Panc1 (cell line): ENCODE measurements at places on chromosomes 11 and 22.

GRCh38 chr22:43624144-43624998 is 187.7 kb downstream of the EFCAB6 start:
- DNase-seq, result peak; percentile 18

- DNase-seq, result no peak
Measured at GRCh38 chr11:63888170-63889086, 28.5 kb downstream of the RCOR2 start.

- DNase-seq, result no peak
Measured at GRCh38 chr22:47884775-47885174, 1122.3 kb downstream of the TBC1D22A start.

- DNase-seq, result no peak
Measured at GRCh38 chr11:13160346-13160745, 117.2 kb upstream of the BMAL1 start.

DNA sequence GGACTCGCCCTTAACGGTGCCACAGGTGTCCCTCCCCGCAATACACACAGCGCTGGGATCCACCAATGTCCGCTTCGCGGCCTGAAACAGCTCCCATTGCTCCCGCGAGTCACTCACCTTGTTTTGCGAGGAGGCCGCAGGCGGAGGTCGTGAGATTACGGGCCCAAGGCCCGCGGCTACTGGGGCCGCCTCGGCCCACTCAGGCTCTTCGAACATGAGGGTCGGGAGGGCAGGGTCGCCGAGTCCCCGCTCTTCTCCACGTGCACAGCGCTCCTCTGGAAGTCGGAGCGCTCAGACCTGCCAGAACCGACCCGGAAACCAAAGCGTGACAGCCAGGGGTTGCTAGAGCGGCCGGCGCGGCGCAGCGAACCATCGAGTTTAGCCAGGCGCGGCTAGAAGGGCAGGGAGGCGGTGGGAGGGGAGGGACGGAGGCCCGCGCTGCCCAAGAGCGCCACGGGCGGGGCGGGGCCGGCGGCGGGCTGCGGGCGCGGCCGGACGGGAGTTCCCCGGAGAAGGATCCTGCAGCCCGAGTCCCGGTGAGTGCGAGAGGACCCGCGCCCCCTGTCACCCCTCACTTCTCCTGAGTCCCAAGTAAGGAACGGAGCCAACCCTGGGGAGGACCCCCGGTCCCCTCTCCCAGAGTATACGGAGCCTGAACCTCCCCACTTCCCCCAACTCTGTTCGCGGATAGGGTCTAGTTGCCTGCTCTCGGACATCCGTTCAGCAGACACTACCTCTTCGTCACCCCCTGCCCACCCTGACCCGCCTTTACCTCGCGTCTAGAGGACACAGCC is at the start of the genes ILK and RRP8:
ILK (plus strand) TSS at position 488 of the 794 bp plus-strand sequence. CDS start 498 bp downstream, outside the sequence.
RRP8 (minus strand) TSS at position 330 of the 794 bp plus-strand sequence; CDS start at position 216, 114 bp downstream.
- DNase-seq, result no peak

DNA sequence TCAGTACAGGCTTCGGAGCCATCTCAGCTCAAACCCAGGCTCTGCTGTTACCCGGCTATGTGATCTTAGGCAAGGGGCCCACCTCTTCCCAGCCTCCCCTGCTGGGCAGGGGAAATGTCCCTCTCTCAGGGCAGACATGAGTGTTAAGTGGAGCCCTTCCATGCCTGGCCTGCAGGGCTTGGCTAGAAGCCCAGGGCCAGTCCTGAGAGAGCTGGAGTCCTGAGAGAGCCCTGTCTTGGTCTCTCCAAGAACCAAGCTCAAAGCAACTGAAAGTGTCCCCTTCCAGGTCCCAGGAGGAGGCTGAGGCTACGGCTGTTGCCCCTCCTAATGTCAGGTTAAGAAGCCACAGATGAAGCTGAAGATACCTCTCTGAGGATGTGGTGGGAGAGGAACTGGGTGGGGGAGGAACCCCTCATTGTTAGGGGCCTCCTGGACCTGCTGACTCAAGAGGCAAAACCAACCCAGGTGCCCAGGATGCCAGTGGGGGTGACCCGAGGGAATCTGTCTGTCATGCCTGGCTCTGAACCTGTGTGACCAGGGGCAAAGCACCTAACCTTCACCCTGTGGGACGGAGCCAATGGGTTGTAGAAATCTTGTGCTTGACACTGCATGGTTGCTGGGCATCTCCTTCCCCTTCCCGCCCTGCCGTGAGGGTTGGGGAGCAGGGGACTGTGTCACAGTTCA is 4.2 kb downstream of the ZP1 start:
- DNase-seq, result no peak

DNA sequence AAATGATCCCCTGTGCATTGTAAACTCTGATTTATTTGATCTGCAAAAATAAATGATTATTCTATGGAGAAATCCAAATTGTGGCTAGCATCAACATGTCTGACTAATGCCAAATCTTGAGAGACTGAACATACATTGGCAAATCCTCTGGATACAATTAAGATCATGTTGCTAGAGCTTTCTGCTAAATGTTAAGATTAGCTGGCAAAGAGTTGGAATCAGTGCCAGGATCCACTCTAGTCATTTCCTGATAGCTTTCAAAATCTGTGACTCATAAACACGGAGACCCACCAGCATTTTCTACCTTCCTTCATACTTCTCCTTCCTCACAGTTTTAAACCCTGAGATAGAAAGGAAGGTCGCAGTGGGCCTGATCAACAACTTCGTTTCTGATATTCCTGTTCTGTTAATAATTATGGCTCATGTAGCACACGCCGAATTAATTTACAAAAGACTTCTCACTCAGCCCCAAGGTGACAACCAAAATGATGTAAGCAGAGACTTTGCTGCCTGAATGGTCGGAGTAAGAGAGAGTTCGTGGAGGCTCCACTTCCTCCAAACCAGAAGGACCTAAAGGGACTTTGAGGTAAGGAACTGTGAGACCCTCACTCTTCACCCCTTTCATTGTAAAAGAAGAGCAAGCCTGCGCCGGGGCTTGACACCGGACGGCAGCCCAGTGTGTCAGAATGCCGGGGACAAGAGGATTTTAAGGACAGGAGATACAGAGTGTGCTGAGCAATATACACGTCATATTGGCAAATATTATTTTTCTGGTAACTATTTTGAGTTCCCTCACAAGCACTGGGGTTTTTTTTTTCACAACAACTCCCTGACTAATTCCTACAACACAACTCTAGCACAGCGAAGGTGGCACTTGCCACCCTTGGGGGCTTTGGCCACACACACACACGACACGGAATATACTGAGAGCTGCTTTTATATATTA is 42.0 kb downstream of the SERPINH1 start:
- DNase-seq, result peak; percentile 57

DNA sequence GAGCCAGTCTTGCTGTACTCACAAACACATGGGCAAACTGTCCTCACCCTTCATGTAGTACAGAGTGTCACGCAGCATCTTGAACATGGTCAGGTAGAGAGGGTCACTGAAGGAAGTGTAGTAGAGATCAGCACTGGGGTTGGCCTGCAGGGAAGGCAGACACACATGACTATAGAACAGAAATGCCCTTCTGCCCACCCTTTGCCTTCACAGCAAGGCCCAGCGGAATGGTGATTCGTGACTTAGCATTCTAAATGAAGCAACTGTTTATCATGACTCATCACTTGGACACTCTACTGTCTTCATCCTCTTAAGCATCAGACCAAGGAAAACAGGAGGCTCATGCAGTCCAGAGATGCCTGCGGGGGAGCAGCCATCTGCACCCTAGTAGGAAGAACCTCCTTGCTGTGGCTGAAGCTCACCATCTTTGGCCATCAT is 33.4 kb downstream of the SERPIND1 start:
- peak; percentile 38 for DNase-seq

- no peak for DNase-seq
Measured at GRCh38 chr11:45390407-45390806, 104.3 kb upstream of the SYT13 start.

- DNase-seq, result no peak
Measured at GRCh38 chr11:95371153-95371552, 140.2 kb upstream of the SESN3 start.

DNA sequence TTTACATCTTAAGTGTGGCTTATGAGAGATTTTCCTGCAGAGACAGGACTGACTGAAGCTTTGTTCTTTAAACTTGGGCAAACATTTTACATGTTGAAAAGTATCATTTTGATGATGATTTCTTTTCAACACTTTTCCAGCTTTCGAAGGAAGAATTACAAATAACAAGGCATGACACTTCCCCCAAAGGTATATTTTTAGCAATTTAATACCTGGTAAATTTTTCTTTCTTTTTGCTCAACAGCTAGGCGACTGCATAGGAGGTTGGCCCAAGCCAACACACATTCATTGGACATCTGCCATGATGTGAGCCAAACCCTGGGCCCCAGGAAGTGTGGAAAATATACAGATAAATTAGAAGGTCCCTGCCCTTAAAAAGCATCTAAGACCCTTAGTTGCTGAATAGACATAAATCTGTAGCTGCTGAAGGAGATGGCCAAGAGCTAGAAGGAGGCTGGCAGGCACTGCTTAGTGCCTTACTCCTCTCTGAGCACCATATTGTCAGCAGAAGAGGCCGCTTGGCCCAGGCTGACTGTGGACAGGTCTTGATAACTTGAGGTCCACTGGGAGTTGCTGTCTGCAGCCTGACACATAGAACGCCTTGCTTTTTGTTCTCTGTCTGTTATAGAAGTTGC is 53.3 kb upstream of the CD44 start:
- DNase-seq, result no peak

- DNase-seq, result no peak
Measured at GRCh38 chr11:35262735-35263134, 123.8 kb downstream of the CD44 start.

DNA sequence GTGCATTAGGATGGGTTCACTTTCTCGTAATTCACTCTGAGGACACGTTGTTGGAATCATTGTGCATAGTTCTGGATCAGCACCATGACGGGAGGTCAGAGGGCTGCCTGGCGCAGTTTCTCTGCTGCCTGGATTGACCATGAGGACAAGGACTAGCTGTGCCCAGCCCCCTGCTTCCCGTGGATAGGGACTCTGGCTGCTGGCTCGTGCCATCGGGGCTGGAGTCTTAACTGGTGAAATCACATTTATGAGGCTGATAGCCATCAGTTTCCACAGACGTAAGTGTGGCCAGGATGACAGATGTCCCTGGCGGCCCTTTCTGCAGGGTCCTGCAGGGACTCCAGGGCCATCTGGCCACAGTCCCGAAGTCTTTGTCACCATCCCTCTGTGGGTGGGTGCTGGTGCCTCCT is 24.1 kb upstream of the GRAMD4 start:
- no peak for DNase-seq

- DNase-seq, result no peak
Measured at GRCh38 chr22:27133681-27134314, 476.4 kb downstream of the MIAT start.

- no peak for DNase-seq
Measured at GRCh38 chr11:86066657-86067008, 2.3 kb downstream of the PICALM start.

GRCh38 chr11:134905928-134906327 is 493.9 kb upstream of the B3GAT1 start:
- DNase-seq, result no peak

DNA sequence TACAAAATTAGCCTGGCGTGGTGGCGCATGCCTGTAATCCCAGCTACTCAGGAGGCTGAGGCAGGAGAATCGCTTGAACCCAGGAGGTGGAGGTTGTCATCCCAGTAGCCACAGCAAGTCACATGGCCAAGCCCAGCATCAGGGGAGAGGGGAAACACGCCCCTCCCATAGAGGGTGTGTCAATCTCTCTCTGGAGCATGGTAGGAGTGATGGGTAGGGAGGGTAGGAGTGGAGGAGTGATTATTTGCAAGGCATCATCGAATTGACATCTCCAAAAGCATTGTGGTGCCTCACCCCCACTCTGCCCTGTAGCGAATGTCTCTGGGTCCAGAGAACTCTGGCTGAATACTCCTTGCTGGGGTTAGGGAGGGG is 6.1 kb upstream of the SSTR3 start:
- DNase-seq, result no peak

GRCh38 chr22:37320726-37321677 is 38.7 kb downstream of the CYTH4 start:
- no peak for DNase-seq

DNA sequence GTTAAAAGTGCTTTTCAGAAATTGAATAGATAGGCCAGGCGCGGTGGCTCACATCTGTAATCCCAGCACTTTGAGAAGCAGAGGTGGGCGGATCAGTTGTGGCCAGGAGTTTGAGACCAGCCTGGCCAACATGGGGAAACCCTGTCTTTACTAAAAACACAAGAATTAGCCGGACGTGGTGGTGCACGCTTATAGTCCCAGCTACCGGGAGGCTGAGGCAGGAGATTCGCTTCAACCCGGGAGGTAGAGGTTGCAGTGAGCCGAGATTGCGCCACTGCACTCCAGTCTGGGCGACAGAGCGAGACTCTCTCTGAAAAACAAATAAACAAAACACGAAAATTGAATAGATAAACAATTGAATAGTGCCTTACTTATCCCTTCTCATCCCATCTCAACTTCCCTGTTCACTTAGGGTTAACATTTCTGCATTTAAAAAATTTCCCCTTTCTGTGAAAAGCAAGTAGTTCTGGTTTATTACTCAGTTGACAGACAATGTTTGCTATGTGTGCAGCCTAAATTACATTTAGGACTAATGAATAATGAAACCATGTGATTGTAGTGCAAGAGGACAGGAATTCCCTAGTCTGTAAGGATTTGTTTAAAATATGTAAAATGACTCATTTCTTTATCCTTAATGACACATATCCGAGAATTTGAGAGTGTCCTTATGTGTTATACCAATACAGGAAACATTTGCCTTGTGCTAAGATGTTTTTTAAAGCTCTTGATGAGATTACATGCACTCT is 6.0 kb downstream of the RNF169 start:
- peak; percentile 95 for DNase-seq

- DNase-seq, result no peak
Measured at GRCh38 chr11:35750981-35751663, 88.5 kb downstream of the TRIM44 start.

DNA sequence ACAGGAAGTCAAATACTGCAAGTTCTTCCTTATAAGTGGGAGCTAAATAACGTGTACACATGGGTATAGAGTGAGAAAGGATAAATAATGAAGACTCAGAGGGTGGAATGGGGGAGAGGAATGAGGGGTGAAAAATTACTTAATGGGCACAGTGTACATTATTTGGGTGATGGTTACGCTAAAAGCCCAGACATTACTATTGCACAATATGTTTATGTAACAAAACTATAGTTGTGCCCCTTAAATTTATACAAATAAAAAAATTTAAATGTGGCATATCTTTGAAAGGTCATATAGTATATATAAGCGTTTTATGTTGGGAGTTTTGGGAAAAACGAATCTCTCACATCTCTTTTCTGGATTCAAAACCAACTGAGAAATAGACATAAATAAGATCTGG is 96.1 kb downstream of the KIF18A start:
- DNase-seq, result no peak

GRCh38 chr11:3879967-3880542 is 24.6 kb downstream of the STIM1 start:
- DNase-seq, result no peak

GRCh38 chr11:67691149-67691548 is 16.7 kb upstream of the ALDH3B2 start:
- no peak for DNase-seq

GRCh38 chr11:74735365-74735928 is 4.2 kb upstream of the CHRDL2 start:
- no peak for DNase-seq
